ENCODE measurements at places on chromosomes 2 and 18.

DNA sequence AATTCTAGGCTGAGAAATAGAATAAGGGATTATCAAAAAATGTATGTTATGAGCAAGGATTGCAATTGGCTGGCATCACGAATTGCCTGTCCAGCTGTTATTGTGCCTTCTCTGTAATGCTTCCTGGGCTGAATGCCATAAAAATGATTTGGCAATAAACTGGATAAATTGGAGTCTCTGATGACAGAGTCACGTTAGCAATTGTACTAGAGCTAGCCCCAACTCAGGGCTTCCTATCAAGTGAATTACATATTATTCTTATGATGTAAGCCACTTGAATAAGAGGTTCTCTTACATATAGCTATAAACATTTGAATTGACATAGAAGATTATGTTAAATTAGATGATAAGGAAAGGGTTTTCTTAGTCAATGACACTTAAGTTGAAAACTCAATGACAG, 607.5 kb upstream of the REG3G start:
- DNase-seq: no peak

DNA sequence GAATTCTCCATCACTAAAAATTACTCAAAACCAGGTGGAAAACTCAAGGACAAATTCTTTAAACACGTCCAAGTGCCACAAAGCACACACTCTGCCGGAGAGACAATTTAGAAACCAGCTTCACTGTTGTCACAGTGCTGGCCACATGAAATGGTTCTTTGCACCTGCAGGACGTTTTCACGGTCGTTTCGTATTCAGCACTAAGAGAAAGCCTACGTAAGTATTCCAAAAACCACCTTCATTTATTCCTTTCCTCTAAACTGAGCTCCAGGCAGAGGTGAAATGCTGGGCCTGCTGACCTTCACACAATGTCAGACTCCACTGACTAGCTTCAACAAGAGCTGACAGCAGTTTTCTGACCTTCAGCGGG, 680 bp downstream of the ATP5F1A start:
- DNase-seq: no peak

DNA sequence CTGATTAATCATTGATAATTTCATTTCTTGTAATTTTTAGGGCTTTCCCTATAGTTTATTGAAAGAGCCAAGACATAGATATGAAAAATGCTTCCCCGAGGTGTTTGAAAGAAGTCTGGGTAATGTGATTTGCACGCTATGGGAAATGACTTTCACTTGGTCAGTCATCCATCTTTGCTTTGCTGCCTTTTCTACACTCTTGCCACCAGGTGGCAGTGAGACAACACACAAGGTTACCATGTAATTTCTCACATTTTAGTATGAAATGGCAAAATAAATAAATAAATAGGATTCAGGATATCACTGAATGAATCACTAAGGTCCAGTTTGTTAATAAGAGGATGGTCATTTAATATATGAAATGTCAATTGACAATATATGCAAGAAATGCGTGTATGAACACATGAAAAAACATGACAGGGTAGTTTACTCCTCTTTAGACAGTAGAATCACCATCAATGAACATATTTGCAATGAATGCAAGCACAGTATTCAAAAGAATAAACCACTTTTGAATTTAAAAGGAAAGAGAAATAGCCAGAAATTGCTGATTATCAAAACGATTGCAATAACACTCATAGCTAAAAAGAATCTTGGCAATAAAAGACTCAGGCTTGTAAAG, 52.2 kb upstream of the KCNH7 start:
- DNase-seq: peak; percentile 69

DNA sequence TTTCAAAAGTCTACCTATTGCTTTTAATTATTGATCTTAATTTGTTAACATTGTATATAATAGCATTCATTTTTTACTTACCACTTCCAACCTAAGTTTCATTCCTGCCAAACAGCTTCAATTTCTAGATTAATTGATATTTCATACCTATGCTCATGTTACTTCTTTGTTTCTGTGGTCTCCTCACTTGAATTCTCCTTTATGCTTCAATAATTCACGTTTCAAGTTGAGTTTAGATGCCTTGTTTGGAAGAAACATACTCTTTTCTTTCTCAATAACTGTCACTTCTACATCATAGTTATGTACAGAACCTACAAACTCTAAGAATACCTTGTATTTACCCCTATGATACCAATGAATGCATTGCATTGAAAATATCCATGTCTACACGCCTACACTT, 862.2 kb upstream of the LRATD1 start:
- no peak for DNase-seq

DNA sequence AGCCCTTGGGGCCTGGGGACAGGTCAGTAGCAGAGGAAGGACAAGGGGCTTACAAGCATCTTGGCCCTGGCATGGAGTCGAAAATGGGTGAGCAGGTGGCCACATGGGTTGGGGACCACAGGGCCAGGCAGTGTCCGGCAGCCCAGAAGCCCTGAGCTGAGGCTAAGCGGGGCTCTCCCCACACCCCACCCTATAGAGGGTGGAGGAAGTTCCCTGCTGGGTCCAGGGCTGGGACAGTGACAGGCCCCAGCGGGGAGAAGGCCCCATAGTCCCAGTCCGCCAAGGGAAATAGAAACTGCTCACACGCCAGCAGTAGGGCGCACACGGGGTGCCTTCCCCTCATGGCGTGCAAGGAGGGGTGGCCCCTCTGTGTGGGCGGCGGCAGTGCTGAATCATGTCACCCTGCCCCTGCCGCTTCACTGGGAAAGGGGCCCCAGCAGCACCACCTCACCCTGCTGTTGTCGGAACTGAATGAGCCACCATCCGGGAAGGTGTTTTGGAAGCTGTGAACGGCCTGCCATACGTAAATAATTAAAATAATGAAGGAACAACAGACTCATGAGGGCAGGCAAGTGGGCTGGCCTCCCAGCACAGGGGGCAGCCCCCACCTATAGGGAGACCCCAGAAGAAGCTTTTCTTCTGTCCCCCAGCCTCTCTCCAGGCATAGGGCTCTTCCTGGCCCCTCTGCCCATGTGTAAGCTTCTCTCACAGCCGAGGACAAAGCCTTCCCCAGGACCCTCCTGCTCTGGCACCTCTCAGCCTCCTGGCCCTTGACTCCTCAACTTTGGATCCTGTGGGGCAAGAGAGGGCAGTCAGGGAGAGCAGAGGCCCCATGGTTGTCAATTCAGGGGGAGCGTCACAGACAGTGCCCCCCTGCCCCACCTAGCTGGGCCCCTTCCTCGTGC, 12.7 kb upstream of the DUSP2 start:
- DNase-seq: no peak

GRCh38 chr2:36843838-36844237, 122.5 kb downstream of the STRN start:
- DNase-seq: no peak

DNA sequence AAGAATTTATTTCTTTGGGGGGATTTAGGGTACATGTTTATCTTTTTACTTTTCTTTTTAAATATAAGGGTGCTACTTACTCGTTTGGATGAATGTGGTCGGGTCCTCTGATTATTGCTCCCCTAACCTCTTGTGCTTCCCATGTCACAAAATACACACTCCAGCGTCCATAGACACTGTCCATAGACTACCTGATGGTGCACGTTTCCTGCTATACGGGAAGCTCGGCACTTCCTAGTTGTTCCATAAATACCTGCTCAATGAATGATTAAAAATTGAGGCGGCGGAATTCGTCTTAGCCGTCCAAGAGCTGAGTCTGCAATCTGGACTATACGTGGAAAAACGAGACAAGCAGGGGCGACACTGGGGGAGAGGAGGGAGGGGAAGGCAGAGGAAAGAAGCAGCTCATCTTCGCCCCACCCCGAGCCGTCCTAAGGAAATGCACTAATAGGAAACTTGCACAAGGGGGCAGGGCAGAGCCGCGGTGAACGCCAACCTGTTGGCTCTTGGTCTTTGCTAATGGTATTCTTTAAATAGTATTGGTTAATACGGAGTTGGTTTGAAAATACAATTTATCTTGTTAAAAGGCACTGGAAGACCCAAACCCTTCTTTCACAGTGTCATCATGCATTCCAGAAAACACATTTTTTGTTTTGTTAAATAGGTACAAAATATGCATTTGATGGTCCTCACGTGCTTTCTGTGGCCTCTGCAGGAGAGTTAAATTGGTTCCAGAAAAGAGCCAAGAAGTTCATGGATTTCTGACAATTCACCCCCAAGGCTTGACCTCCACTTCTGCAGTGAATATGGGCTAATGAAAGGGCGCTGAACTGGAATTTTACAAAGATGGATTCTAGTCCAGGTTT, 73.0 kb upstream of the KCTD1 start:
- no peak for DNase-seq

DNA sequence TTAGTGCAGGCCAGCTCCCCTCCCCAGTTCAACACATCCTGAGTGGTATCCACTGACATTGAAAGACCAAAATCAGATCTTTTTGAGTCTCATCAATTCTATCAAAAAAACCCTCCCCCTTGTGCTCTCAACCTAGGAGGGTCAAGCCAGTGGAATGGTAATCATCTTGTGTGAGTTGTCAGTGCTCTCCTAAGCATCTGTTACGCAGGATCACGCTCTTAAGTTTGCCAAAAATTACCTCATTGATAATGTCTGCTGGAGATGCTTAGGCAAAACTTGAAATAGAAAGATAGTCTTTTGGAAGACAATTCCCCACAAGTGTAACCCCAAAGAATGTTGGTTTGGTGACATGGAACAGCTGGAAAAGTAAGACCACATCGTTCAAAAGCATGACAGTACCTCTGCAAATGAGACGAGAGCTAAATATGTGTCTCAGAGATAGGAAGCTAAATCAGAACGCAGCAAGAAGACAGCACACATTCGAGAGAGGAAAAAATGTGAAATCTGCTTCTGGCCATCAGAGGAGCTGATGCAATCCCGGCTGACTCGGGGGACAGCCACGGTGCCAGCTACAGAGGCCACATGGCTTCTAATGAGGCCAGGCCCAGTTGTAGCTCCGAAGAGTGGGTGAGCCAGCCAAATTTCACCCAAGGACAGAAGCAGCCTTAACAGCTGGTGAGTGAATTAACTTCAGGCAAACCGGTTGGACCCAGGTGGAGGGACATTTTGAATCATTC, 753.9 kb downstream of the RNF144A start:
- no peak for DNase-seq

DNA sequence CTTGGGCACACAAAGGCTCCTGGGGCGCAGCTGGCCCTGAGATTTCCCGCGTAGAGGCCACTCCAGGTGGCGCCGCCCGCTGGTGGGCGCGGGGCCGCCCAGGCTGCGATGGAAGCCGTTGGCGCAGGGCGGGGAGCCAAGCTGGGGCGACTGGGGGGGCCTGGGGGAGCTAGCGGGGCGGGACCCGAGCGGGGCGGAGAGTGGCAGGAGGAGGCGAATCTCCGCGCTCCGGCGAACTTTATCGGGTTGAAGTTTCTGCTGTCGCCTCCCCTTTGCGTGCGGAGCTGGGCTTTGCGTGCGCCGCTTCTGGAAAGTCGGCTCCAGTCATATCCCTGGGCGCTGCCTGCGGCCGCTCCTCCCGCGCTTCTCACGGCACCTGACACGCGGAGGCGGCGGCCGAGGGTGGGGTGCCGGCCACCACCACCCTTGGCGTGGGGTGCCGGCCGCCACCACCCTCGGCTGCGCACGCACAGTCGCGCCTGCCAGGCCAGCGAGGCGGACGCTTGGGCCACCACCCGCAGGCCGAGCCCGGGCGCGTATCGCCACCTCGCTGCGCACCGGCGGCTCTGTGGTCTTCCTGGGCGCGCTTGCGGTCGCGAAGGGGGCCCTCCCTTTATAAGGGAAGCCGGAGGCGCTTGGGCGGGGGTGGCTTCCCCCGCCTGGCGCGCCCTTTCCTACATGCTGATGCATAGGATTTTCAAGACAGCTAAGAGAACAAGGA, 919 bp upstream of the CYP1B1 start:
- DNase-seq: peak; percentile 93

DNA sequence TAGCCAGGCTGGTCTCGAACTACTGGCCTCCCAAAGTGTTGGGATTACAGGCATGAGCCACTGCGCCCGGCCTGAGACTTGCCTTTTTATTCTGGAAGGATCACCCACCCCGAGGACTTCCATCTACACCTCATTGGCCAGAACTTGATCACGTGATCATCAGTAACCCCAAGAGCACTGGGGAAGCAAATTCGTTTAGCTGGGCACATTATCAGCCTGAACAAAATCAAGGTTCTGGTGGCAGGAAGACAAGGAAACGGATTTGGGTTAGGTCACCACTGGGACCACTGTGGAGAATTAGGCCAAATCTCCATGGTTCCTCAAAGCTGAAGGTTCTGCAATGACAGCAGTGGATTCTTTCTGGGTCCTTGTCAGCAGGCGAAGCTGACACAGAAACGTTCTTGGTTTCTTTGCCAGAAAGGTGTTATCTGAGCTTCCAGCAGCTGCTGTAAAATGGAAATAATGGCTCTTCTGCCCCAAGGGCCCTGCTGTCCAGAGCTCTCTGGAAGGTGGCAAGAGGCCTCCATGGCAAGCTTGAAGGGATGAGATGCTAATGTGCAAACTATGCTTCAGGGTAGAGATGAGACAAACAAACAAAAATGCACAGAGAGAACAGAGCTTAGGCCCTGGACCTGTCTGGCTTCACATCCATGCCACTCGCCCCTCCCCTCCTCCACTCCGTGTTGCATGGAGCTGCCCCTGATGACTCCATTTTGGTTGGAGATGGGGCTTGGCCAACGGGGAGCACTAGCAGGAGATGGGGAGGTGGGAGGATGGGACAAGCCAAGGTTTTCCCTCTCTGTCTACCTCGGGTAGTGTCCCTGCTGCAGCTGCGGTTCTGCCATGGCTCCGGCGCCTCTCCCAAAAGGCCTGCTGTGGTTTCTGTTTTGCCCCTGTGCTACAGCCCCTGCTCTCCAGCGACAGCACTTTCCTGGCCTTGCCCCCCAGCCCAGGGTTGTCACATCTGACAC, 28.4 kb downstream of the TMEM177 start:
- DNase-seq: no peak

DNA sequence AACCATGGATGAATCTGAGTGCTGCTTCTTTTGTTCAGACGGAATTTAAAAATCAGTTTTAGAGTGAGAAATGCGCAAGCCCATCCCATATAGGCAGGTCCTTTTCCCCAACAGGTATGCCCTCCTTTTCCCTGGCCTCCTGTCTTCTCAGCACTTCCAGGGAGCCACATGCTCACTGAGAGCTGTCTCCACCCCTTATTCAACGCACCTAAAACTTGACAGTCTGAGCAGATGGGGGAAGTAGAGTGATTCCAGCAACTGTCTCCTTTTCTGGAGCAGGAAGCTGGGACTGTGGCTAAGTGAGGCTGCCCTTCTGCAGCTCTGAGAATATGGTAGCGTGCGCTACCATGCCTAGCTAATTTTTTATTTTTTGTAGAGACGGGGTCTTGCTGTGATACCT, 53.1 kb upstream of the NOSTRIN start:
- DNase-seq: no peak

GRCh38 chr2:196341277-196341841, 170.0 kb upstream of the STK17B start:
- DNase-seq: no peak

GRCh38 chr18:71028285-71028762, 739.5 kb downstream of the SOCS6 start:
- no peak for DNase-seq

- no peak for DNase-seq
Measured at GRCh38 chr2:217775920-217776503, 226.8 kb downstream of the TNS1 start.

- no peak for DNase-seq
Measured at GRCh38 chr18:74116633-74117554, 30.7 kb downstream of the FBXO15 start.
